ENCODE measurements at places on chromosomes 7 and 10.
A peak's percentile ranks its signal among the peaks of the same experiment; 100 is the strongest.

GRCh38 chr7:157618091-157618726 lies 281.4 kb downstream of the DNAJB6 start:
- no peak for DNase-seq

- no peak for DNase-seq
Observed at GRCh38 chr7:38179776-38180226, 1.8 kb downstream of the STARD3NL start.

- no peak for DNase-seq
Observed at GRCh38 chr10:51313773-51314478, 239.6 kb downstream of the PRKG1 start.

DNA sequence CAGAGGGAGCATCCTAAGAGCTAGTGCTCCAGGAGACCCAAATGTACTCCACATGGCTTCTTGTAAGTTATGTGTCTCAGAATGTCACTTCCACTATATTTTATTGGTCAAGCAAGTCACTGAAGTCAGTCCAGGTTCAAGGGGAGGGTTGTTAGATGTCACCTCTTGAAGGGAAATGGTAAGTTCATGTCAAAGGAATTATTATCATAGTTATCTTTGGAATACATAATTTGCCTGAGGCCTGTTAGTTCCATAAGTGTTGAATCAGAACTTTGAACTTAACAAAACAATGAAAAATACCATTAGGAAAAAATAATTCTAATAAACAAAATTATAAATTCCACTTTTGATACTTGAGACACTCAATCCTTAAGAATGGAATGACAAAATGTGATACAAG lies 30.6 kb downstream of the STAM start:
- no peak for DNase-seq

GRCh38 chr10:128306535-128306934 lies 180.3 kb upstream of the MKI67 start:
- DNase-seq, result no peak

GRCh38 chr10:45470098-45471012 lies 96.3 kb downstream of the ALOX5 start:
- DNase-seq, result peak; percentile 49
